Memory B cell (primary cell): ENCODE measurements at places on chromosomes 12 and 14.

DNA sequence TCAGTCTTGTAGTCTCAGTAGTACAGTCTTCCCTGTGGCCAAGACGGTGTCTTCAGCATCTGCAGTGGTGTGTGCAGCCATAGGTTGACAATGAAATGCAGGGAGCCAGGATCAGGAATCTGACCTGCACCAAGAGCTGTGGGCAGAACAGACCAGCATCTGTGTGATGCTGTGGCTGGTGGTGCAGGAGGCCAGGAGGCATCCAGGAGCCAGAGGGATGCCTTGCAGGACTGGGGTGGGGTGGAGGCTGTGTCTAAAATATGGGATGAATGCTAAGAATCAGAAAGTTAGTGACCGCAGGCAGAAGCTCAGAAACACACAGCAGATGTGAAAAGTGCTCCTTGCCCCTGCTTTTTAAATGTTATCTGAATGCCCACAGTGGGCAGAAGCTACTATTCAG lies 209.7 kb downstream of the CACNA1C start:
- no peak for DNase-seq

DNA sequence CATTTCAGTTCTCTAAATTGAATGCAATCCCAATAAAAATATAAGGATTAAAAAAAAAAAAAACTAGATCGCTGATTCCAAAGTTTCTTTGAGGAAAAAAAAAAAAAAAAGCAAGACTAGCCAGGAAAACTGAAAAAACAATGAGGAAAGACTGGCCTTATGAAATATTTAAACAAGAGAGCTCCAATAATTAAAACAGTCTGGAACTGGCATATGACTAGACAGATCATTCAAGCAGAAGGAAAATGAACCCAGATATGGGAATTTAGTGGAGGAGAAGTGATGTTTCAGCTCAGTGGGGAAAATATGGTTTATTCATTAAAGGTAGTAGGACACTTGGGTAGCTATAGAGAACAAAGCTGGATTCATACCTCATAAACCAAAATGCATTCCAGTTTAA lies 42.0 kb upstream of the TBC1D15 start:
- no peak for DNase-seq

GRCh38 chr12:29750131-29750927 lies 33.4 kb downstream of the TMTC1 start:
- no peak for DNase-seq

- peak; percentile 13 for DNase-seq
Measured at GRCh38 chr12:130013771-130014484, 110.1 kb upstream of the TMEM132D start.

- no peak for DNase-seq
Measured at GRCh38 chr14:37668646-37669045, 73.2 kb downstream of the TTC6 start.

DNA sequence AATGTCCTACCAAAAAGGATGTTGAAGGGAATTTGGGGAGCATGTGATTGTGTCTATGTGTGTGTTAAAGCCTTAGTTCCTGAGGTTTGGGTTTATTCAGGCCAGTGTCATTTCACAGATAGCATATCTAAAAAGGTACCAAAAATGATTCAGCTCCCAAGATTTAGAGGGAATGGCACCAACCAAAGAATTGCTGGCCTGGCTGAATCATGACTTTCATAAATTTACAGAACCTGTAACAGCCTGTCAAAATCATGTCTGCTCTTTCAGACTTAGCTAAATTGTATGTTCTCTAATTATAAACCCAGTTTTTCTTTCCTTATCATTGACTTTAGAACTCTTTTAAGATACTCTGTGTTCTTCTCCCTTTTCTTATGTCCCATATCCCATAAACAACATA lies 231.5 kb downstream of the NUBPL start:
- DNase-seq: no peak

DNA sequence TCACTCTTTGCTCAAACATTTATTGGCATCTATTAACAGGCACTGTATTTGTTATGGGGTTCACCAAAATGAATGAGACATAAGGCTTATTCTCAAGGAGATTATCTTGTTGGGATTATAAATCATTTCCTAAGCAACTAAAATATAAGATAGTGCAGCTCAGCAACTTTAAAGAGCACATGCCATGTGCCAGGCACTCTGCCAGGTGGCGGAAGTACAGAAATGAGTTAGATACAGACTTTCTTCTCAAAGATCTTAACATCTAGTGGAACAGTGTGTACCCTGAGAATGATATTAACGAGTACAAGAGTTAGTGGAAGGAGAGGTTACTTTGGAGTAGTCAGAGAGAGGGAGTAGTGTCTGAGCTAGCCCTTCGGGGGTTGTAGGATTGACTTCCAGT lies 28.4 kb upstream of the TOMM20L start:
- no peak for DNase-seq

DNA sequence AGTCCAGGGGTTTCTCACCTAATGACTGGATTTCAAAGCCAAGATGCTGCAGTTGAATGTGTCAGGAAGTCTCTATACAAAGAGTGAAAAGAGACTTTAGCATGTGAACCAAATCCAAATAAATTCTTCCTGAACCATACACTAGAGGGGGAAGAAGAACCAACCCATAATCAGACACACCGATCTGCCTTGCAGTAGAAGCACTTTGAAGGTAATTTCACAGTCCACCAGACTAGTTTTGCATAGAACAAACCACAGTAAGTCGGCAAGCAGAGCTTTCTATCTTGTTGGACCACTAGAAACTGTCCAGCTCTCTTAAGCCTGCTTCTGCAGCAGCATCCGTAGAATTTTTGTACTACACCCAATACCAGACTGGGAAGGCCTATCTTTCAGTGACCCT lies 39.3 kb downstream of the FIGNL2 start:
- DNase-seq: no peak

DNA sequence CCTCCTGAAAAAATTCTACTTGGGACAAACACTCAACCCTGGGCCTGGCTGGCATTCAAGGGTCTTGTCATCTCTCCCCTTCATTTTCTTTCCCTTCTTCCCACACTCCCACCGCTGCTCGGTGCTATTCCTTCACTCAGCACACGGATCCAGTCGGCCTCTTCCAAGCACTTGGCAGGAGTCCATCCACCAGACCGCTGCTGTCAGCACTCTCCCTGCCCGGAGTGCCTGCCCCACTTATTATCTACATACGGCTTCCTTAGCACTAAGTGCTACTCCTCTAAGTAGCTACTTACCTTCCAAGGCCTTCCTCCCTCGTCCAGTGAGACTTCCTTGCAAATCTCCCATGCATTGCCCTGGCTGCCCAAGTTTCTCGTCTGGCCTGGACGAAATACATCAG lies 29.8 kb downstream of the CALM1 start:
- no peak for DNase-seq
